ENCODE measurements at places on chromosomes 2 and 18.

DNA sequence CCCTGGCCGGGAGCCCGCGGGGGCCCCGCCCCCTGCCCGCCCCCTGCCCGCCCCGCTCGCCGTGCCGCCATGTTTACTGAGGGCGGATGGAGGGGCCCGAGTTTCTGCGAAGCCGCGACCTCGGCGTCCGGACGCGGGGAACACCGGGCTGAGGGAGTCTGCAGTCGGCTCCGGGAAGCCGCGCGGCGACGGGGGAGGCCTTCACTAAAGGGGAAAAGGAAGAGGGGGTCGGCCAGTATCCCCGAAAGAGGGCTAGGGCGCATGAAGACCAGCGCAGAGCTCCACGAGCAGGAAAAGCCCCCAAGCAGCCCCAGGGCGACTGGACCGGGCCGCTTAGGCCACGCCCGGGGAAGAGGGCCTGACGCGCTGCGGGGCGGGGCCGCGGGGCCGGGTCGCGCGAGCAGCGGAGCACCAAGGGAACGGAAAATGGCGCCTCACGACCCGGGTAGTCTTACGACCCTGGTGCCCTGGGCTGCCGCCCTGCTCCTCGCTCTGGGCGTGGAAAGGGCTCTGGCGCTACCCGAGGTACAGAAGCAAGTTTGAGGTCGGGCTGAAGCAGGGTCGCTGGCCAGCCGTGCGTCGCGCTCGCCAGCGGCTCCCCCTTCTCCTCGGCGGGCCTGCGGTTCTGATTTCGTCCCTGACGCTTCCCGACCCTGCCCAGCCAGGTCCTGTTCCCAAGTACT is at the start of the genes ATRAID and SLC5A6:
Gene ATRAID, plus strand, starts transcription at position 99 of the 683 bp plus-strand sequence. Its CDS starts 328 bp downstream, at position 427.
Gene SLC5A6, minus strand, starts transcription at position 326 of the 683 bp plus-strand sequence. CDS start 4,618 bp downstream, outside the sequence.
- DNase-seq = peak; percentile 88

DNA sequence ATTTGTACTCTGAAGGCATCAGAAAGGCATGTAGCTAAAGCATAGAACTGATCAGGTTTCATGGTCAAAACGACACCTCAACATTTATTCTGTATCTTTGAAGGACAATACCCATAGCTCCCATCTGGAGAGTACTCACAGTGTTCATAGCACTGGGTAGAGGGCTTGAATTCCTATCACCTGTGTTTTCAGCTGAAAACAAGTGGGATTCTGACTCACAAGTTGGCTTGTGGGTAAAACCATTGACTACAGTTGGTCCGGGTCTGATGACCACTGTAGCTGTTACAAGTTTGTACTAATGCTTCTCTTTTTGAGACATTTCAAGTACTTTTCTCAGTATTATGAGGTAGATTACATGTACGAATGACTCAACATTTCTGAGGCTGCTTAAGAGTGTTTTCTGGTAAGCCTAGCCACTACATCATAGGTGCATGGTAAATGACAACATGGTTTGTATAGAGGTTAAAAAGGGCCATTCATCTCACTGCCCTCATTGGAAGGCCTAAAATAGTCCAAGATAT is 68.6 kb upstream of the PELI1 start:
- DNase-seq = no peak

DNA sequence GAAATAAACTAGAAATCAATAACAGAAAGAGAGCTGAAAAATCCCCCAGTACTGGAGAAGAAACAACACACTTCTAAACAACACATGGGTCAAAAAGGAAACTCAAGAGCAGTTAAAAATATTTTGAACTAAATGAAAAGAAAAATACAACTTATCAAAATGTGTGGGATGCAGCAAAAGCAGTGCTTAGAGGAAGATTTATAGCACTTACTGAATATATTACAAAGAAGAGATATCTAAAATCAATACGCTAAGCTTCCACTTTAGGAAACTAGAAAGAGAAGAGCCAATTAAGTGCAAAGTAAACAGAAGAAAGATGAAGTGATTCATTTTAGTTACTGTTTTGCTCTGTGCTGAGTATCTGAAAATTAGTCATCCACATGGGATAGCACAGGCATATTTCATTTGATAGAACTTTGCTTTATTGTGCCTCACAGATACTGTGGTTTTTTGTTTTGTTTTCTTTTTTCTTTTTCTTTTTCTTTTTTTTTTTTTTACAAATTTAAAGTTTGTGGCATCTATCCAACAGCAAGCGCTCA is 17.0 kb downstream of the TGFA start:
- no peak for DNase-seq

- DNase-seq = no peak
These were observed 258.3 kb upstream of the POU3F3 start for GRCh38 chr2:104595576-104595975.

DNA sequence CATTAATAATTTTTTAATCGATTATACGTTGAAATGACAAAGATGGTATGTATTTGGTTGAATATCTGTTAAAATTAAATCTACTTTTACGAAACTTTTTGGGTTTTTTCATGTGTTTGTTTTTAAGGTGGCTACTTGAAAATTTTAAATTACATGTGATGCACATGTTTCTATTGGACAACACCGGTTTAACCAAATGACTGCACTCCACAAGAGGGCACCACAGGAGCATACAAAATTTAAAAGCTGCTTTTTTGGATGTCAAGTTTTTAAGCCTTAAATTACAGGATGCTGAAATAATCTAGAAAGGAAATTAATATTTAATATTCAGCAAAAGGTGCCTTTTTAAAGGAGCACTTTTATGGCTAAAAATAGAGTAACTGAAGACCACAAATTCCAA is 98.7 kb downstream of the ACVR1 start:
- DNase-seq = peak; percentile 52

DNA sequence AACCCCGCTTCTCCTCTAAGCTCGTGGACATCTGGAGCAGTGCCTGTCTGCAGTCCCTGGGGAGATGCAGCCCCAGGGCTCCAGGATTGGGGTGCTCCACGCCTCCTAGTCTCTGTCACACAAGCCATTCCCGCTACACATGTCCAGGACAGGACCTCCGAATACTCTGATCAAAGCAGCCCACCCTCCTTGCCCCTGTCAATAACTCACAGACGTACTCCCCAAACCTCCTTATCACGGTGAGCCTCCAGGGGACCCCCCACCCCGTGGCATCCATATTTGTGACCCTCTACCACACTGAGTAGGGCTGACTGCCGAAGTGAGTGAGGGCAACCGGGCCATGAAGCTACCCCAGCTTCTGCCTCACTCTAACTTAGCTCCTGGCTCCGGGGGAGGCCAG is 727.7 kb downstream of the GALR1 start:
- no peak for DNase-seq

DNA sequence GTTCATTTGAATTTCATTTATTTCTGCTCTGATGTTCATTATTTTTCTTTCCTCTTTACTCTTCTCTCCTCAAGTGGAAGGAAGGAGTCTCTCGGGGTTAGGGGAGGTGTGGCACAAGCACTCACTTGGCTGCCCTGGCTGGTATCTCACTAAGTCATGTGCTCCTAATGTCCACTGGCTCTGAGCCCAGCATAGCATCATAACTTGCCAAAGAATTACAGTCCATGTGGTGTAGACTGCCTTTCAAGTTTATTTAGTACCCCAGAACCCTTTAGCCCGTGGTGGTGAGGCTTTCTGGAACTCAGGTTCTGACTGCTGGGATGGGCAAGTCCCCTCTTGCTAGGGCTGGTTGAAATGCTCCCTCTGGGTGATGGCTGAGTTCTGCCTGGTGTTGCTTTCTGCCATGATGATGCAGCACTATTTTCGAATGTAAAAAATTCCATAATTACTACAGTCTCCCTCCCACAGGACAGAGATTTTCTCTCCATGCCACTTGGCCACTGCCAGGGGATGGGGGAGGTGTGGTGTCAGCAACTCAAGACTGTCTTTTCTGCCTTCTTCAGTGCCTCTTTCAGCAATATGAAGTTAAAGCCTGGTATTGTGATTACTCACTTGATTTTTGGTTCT is 22.2 kb downstream of the SPAG16 start:
- no peak for DNase-seq

DNA sequence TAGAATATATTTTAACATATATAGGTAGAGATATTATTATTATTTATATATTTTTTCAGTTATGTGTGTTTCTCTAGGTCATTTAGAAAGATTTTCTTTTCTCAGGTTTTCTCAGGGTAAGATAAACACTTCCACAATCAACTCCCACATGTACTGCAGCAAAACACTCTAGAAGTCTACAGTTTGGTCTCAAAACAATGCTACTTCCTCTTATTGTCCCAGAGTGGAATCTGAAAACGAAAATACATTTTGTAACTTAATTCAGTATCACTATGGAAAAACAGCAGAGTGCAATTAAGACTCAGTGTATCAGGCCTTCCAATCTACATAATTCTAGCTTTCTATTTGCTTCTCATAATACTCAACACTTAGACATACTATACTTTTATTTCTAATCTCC is 190.1 kb upstream of the SLC35G4 start:
- DNase-seq = no peak

- DNase-seq = no peak
These were observed 122.7 kb downstream of the VWC2L start for GRCh38 chr2:214533541-214533940.

DNA sequence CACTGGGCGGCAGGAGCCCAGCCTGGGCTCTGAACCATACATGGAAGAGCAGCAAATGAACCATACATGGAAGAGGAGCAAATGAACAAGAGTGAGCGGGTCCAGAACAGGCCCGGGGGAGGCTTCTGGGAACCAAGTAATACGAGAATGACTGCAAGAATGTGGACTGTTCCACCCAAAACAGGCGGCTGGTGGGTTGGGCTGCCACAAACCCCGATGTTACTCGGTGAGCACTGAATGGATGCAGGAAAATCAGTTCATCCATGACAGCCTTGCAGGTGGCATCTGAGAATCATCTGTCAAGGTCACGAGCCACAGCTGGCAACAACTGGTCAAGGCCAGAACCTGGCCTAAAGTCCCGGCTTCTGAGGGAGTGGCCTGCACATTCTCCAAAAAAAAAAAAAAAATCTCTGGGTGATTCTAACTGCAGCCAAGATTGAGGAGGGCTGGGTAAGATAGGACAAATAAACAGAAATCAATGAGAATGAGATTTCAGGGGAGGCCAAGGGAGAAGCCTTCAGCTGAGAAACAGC is 106.1 kb downstream of the ZNF516 start:
- no peak for DNase-seq

GRCh38 chr2:16155766-16156165 is 215.4 kb downstream of the MYCN start:
- no peak for DNase-seq

GRCh38 chr2:221143231-221143630 is 428.9 kb downstream of the EPHA4 start:
- DNase-seq = no peak

DNA sequence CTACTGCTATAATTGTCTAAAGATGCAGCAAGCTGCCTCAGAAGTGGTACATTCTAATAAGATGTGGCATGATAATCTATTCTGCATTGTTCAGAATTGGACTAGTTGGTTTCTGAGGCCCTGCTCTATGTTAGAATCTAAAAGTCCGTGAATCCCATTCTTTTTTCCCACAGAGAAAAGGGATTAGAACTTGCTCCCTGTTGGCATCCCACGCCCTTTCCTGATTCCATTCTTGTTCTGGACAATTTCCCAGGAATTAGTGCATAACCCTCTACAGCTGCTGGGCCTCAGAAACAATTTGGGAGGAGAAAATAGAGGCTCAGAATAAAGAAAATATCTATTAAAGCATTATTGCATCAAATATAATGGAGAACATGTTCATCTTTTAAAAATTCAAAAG is 282.7 kb downstream of the NRXN1 start:
- DNase-seq = no peak

DNA sequence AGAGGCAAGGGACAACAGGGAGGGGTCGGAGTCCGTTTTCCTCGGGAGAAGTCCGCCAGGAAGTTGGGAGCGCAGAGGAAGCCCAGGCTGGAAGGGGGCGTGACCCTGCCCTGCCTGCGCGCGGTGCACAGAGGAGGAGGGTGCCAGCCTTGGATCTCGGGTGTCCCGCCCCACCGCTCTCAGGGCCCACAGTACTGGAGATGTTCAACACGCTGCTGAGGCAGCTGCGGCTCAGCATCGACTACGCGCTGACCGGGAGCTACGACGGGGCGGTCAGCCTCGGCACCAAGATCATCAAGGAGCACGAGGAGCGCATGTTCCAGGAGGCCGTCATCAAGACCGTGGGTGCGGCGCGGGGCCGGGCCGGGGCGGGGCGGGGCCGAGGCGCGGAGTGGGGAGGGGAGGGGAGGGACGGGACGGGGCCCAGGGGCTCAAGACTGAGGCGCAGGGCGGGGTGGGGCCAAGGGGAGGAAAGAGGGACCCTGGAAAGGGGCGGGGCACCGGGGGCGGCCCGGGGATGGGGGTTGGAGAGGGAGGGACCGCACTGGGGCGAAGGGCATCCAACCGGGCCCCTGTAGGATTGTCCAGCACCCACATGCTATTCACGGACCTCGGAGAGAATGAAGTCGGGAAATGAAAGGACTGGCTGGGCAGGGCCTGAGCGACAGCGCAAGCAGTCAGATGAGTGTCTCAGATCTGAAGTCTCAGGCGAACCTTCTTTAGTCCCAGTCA is 36.6 kb downstream of the POMC start:
- peak; percentile 23 for DNase-seq

DNA sequence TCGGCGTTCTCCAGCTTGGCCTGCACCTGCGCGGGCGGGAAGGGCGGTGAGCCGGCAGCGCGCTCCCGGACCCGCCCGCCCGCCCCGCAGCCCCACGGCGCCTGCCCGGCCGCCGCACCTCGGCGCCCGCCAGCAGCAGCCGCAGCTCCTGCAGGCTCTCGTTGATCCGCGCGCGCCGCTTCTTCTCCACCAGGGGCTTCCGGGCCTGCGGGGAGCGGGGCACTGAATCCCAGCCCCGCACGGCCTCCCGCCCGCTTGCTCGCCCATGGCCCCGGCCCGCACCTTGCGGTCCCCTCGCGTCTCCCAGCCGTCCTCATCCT is 335 bp downstream of the HES6 start:
- DNase-seq = peak; percentile 40

GRCh38 chr2:75058427-75058826 is 100.0 kb downstream of the POLE4 start:
- DNase-seq = no peak

DNA sequence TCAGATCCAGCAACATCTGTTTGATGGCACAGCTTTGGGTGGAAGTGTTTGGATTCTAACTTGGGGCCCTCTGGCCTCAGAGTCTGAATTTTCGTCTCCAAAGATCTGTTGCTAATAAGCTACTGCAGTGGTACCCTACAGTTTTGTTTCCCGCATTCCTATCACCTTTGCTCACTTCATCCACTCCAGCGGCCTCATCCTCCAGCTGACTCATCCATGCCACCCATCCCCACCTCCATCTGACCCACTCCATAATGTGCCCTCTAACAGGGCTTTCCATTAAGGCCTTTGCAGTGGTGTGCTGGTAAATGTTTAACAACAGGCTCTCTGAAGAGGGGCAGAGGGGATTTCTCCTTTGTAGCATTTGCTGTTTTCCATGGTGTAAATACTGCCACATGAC is 225.5 kb downstream of the TGIF1 start:
- no peak for DNase-seq

DNA sequence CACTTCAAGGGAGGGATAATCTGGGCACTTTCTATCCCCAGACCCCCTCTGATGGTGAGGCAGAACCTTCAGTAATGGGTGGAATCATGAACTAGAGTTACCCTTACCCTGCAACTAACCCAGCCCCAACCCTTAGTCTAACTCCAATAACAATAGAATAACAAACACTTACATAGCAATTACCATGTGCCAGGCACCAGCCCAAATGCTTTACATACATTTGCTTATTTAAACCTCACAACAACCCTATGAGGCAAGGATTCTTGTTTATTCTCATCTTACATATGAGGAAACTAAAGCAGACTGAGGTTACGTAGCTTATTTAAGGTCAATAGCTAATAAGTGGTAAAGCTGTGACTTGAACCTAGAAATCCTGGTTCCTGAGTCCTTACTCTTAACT is 132.8 kb downstream of the CYP26B1 start:
- no peak for DNase-seq

GRCh38 chr2:26651470-26651771 is 10.3 kb upstream of the CIB4 start:
- no peak for DNase-seq

- DNase-seq = no peak
These were observed 63.5 kb downstream of the MYCN start for GRCh38 chr2:16003809-16004208.

All from stimulated activated CD4-positive, alpha-beta T cell treated with anti-CD3 and anti-CD28 coated beads, Interleukin-4, amount 100 ng/mL, for 1 hour (primary cell).